Fibroblast of skin of right quadriceps (primary cell): ENCODE measurements at places on chromosomes 3 and 15.

GRCh38 chr3:158775426-158776410 is 26.1 kb upstream of the MFSD1 start:
- no peak for DNase-seq

DNA sequence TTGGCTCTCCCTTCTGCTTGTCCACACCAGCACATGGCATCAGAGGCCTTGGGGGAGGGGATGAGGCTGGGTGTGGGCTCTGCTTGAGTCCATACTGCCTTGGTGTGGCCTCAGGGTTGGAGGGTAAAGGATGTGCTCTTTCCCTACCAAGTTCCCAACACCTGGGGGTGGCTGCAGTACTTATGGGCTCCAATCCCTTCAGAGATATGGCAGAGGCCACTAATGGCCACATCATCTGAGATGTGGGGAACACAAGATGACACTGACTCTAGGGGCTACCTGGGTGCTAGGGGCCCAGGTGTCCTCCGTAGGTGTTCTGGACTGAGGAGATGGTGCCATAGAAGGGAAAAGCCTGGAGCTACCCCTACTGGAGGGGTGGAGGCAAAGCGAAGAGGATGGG is 6.9 kb downstream of the CXCR6 start:
- DNase-seq = no peak

DNA sequence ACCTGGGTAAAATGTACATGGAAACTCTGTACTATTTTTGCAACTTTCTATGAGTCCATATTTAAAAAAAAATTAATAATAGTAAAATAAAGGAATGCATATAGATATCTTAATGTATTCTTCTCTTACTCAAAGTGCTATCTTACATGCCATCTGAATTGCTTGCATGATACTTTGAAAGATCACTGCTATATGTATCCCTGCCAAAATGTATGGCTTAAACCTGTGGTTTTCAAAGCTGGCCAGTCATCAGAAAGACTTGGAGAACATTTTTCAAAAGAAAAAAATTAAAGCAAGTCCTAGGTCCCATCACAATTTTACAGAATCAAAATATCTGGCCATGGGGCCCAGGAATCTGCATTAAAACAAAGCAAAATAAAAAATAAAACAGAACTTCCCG is 262.1 kb downstream of the LPP start:
- DNase-seq = peak; percentile 87

GRCh38 chr3:34292605-34293300 is 494.3 kb downstream of the PDCD6IP start:
- DNase-seq = no peak

- no peak for DNase-seq
Measured at GRCh38 chr3:183252118-183252782, 803 bp upstream of the B3GNT5 start.

DNA sequence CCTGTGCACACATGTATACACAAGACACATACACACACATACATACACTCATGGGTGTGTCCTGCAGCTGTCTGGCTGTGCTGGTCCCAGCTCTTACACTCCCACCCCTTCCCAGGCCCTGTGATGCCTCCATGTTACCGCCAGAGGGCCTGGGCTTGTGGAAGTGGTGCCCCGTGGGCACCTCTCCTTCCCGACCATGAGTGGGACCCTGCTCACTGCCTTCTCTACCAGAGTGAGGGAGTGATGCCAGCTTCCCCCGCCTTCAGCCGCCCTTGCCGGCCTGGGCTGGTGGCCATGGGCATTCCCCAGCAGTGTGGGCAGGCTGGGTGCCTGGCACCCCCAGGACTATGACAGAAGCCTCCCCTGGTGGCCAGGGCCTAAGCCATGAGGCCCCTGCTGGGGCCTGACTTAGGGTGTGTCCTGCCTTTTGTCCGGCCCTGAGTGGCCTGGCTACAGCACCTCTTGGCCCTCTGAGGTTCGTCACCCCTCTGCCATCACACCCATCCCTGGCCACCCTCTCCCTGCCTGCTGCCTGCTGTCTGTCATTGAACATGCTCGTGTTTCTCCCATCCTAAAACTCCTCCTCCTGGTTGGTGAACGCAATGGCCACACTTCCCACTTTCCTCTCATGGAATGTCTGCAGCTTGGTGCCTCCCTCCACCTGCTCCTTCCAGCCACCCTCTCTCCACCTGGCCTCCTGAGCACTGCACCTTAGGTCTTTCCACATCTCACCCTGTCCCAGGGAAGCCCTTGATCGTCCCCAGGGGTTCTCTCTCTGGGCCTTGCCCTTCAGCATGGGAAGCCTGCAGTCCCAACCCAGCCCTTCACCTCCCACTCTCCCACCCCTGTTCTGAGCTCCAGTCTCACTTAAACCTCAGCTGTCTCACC is 14.6 kb downstream of the HDAC11 start:
- DNase-seq = no peak

DNA sequence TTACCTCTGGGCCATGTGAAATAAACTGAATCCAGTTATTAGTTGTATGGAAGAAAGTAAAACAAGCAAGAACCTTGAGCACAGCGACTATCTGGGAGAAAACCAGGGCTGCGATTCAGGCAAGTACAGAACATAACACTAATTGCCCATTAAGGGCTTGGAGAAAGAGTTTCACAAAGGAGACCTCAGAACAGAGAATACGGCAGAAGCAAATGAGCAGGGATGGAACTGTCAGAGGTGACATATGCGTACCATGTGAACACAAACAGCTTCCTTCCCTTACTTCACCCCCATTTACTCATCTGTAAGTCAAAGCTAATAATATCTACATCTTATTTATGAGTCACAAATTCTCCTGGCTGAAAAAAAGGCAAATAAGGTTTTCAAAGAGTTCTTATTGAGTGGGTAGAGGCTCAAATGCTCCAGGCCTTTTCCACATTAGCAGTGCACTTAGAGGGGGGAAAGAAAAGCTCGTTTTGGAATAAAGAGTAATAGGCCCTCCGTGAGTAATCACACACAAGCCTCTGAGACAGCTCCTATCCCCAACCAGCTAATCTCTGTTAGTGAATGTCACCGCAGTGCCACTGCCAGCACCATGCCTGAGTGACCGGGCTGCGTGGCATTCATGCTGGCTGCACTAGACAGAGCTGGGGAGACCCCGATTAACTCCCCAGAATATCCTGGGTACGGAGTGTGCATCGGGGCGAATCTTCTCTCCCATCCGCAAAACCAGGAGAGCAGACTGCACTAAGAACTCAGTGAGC is 2.6 kb downstream of the PCSK6 start:
- DNase-seq = peak; percentile 48
